ENCODE measurements at places on chromosomes 1 and 21.

DNA sequence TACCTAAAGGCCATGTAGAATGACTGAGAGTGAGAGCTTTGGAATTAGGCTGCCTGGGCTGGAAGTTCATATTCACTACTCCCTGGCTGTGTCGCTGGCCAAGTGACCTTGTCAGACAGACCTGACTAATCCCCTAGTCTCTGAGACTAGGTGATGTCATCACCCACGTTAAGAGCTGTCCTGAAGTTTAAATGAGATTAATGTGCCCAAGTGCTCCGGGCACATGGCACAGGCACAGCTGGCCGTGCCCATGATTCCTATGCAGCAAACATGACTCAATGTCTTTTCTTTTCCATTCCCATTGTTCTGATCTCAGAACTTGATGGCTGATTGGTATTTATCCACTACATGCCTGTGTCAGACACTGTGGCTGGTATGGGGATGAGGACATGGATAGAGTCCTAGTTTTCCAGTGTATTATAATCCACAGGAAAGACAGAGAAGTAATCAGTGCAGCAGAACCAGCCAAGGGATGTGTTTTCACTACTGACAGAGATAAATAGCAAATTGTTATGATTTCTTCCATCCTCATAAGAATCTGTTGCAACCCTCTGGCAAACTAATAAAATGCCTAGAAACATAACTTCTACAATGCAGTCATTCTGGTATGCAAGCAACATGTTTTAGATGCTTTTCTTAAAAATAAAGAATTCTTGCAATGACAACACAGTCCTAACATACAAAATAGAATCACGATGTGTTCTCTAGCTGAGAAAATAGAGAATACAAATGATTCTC, 180.9 kb downstream of the PCP4 start:
- no peak for DNase-seq

DNA sequence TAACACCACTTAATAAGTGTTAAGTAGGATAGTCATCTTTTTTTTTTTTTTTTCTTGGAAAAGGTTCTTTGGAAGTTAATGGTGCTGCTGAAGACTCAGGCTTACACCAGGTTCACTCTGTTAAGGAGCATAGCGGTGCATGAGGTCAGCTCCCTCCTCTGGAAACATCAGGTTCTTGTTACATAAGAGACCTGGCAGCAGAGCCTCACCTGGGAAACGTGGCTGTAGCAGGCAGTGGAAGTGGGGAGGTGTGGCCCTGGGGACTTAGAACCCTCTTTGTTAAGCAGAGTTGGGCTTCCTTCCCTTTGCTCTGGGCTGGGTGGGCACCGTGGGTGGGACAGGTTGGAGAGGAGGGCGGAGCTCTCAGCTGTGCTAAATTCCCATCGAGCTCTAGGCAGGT, 104.1 kb downstream of the CNIH3 start:
- DNase-seq, result no peak

DNA sequence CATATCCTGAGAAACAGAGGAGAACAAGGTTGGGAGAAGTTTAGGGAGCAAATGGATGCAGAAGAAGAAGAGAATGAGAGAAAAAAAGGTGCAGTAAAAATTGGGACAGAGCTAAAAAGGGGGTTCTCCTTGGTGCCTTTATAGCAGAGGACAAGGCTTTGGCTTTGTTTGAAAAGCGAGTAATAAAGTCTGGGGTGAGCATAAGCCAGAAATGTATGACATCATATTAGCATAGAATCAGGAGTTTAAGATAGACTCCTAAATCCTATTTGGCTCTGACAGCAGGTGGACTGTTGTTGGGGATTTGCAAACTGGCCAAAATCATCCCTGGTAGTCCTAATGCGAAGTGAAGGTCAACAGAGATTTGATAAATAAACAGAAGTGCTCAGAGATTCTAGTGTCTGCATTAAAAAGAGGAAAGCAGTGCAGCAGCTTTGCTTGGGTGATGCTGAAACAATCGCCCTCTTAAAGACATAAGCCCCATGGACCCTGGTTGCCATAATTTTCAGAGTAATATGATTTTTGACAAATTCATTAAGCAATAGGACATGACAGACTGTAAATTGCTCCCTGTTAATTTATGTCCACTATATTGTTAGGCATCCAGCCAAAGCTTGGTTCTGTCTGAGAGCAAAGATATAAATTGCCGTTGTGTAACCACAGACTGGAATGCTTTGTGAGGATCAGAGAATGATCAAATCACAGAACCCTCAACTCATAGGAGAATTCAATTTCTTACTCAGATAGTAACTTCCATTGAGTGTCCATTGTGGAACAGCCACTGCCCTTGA, 385.0 kb upstream of the NFIA start:
- no peak for DNase-seq

GRCh38 chr1:225554216-225554812, 98.6 kb downstream of the ENAH start:
- no peak for DNase-seq

- DNase-seq, result no peak
Measured at GRCh38 chr1:160761886-160762285, 22.8 kb downstream of the SLAMF7 start.

GRCh38 chr1:198683449-198683848, 44.6 kb downstream of the PTPRC start:
- no peak for DNase-seq

DNA sequence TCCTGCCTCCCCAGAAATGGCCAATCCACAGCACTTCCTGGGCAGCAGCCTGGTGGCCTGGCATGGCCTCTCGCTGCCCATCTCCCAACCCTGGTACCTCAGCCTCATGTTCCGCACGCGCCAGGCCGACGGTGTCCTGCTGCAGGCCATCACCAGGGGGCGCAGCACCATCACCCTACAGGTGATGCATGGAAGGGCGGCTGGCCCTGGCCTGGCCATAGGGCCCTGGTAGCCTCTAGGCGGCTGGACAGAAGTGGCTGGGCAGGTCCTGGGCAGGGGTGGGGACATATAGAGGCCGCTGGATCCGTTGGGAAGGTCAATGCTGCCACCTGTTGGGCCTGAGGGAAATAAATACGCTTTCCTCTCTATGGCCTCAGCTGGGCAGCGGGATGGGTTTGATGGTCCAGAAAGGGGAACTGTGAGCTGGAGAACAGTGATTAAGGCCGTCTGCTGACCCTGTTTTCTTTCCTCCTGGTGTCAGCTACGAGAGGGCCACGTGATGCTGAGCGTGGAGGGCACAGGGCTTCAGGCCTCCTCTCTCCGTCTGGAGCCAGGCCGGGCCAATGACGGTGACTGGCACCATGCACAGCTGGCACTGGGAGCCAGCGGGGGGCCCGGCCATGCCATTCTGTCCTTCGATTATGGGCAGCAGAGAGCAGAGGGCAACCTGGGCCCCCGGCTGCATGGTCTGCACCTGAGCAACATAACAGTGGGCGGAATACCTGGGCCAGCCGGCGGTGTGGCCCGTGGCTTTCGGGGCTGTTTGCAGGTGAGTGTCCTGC, 14.4 kb downstream of the CELSR2 start:
- no peak for DNase-seq

GRCh38 chr1:31954607-31955283, 16.6 kb upstream of the PTP4A2 start:
- no peak for DNase-seq

DNA sequence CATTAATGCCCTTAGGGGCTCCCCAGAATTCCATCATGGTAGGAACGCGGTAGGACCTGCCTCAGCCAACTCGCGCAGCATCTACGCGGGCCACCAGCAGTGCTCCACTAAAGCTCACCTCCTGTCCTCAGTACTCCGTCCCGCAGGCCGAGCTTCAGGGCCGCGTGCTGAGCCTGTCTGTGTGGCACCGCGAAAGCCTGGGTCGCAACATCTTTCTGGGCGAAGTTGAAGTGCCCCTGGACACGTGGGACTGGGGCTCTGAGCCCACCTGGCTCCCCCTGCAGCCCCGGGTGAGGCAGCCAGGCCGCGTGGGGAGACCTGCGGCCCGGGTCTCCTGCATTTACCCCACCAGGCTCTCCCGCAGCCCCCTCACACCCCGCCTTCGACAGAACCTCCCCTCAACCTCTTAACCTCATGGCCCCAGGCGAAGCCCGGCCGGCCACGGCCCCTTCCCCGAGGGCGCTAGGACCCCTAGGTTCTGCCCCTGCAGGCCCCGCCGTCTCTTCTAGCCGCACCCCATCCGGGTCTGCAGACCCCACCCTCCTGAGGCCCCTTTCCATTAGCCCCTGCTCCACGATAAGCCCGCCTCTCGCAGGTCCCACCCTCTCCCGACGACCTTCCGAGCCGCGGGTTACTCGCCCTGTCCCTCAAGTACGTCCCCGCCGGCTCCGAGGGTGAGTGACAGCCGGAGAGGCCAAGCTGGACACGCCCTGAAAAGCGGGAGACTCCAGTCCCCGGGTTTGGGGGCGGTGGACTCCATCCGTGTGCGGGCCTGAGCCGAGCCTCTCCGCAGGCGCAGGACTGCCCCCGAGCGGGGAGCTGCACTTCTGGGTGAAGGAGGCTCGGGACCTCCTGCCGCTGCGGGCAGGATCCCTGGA, 9.1 kb downstream of the SYTL1 start:
- no peak for DNase-seq

GRCh38 chr1:54399765-54400164, 6.4 kb downstream of the SSBP3 start:
- DNase-seq, result no peak

- DNase-seq, result no peak
Measured at GRCh38 chr1:8142955-8143629, 117.0 kb upstream of the ERRFI1 start.

- no peak for DNase-seq
Measured at GRCh38 chr1:172350856-172351255, 69.6 kb upstream of the C1orf105 start.

DNA sequence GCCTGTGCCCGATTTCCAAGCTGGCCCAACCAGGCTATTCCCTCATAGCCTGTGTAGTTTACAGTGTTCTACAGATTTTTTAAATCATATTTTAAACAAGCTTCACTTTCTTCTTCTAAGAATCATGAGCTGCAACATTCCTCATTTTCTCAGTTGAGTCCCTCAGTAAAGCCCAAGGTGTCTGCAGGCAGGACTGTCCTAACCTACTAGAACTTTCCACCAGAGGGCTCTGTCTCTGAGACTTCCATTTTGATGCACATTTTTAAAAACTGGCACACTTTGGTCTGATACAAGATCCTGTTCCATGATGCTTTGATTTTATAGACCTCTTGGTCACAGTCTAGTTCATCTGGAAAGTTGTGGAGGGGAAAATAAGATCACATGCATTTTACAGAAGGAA, 21.6 kb upstream of the SLAMF6 start:
- DNase-seq, result no peak

DNA sequence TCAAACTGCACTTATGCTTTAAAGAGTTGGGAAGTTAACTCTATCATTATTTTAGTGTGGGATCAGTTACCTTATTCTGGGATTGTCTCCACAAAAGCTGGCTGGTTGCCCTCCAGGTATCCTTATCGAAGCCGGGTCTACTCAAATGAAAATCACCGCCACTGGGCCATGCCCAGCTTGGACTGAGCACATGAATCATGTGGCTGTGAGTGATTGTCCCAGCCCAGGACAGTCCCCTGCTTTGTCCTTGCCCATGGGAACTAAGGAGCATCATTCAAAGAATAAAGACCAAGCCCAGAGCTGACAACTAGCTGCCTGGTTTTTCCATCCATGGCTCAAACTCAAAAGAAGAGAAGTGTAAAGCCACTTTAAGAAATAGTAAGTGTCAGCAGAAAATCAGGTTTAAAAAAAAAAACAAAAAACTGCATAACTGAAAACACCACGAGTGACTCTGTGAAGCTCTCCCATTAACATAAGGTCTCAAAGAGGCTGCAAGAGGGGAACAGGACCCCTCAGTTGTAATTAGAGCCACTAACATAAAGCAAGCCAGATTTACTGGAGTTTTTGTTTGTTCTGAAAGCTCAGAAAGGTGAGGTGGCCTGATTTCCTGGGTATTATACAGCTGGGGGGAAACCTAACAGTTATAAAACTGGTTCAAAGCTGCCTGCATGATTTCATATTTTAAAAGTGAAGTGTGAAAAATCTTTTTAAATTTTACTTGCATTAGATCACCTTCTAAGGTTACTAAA, 91.5 kb downstream of the KIF14 start:
- no peak for DNase-seq

DNA sequence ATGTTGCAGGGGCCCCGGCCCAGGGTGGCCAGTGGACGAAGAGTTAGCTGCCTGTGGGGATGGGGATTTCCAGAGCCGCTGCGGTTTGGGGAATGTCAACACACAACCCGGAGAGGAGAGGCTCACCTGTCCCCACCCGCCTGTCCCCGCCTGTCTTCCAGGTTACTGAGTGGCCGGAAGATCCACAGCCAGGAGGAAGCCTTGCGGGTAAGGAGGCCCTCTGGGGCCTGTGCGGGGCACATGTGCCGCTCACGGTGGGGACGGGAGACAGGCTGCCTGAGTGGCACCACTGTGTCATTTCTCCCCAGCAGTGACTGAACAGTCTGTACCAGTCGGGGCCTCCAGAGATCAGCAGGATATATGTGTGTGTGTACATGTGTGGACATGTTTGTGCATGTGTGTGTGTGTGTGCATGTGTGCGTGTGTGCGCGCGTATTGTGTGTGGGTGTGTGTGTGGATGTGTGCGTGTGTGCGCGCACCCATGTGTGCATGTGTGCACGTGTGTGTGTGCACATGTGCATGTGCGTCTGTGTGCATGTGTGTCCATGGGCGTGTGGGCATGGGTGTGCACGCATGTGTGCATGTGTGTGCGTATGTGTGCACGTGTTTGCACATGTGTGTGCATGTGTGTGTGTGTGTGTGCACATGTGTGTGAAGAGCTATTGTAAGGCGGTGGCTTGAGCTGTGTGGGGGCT, 25.6 kb downstream of the CSTB start:
- no peak for DNase-seq

GRCh38 chr1:241799416-241799815, 48.6 kb upstream of the EXO1 start:
- DNase-seq, result no peak

DNA sequence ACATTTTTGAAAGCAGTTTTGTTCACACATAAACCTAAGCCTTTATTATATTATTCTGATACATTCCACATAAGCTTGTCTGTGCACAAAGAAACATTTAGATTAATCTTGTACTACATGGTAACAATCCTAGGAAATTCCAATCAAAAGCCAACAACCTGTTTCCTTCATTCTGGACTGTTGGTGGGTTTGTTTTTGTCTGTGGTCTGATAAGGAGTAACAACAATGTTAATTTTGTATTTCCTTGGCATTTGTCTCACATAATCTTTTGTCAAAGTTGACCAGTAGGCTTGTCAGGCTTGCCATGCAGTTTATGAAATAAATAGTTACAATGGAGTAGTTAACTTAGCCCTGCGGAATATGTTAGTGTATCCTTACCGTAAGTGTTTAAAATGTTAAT, 183.3 kb downstream of the DHRS3 start:
- DNase-seq, result no peak

- no peak for DNase-seq
Measured at GRCh38 chr1:2650967-2651645, 18.3 kb upstream of the MMEL1 start.

- DNase-seq, result no peak
Measured at GRCh38 chr1:37731312-37732019, 33.5 kb downstream of the EPHA10 start.
